COR-L47 (cell line): ENCODE measurements at places on chromosomes 3 and 15.
A peak's percentile ranks its signal among the peaks of the same experiment; 100 is the strongest.

GRCh38 chr15:81418444-81418843, 44.4 kb upstream of the TMC3 start:
- no peak for DNase-seq

GRCh38 chr3:29410220-29410619, 129.3 kb downstream of the RBMS3 start:
- no peak for DNase-seq

GRCh38 chr3:148204131-148204530, 493.6 kb upstream of the AGTR1 start:
- DNase-seq: no peak

GRCh38 chr3:52827866-52828376, 2.6 kb downstream of the ITIH4 start:
- DNase-seq: no peak

- DNase-seq: no peak
These were observed 10.9 kb upstream of the RFT1 start for GRCh38 chr3:53140847-53141845.

- DNase-seq: no peak
These were observed 203.8 kb downstream of the UACA start for GRCh38 chr15:70559265-70560239.

- DNase-seq: no peak
These were observed 224.8 kb upstream of the NANOGP8 start for GRCh38 chr15:35309886-35310285.

- peak; percentile 57 for DNase-seq
These were observed 203.5 kb downstream of the RSRC1 start for GRCh38 chr3:158313338-158313927.

GRCh38 chr3:174498638-174499037, 360.5 kb upstream of the NAALADL2 start:
- no peak for DNase-seq
